ENCODE measurements at places on chromosomes 1 and 21. TPM values are rescaled to one million over a fixed set of nuclear protein-coding genes. Genes with fewer than 3 reads are reported as not detected.
A peak's percentile ranks its signal among the peaks of the same experiment; 100 is the strongest.

FAM151A gene
- total RNA-seq, result not detected

ARHGEF10L gene
- total RNA-seq, result not detected

SYT6 gene
- not detected for total RNA-seq

SERPINC1 gene
- total RNA-seq, result not detected

NHLH1 gene
- total RNA-seq, result 0.17 TPM

HSD11B1 gene
- total RNA-seq, result 4.0 TPM

THEM5 gene
- total RNA-seq, result 0.89 TPM

OPN3 gene
- 3.7 TPM for total RNA-seq

SPRR5 gene
- not detected for total RNA-seq

PLCH2 gene
- 39.3 TPM for total RNA-seq

FMN2 gene
- total RNA-seq, result not detected

ACKR1 gene
- total RNA-seq, result not detected

C1orf87 gene
- not detected for total RNA-seq

LYST gene
- 24.5 TPM for total RNA-seq

HRNR gene
- total RNA-seq, result not detected

DNA sequence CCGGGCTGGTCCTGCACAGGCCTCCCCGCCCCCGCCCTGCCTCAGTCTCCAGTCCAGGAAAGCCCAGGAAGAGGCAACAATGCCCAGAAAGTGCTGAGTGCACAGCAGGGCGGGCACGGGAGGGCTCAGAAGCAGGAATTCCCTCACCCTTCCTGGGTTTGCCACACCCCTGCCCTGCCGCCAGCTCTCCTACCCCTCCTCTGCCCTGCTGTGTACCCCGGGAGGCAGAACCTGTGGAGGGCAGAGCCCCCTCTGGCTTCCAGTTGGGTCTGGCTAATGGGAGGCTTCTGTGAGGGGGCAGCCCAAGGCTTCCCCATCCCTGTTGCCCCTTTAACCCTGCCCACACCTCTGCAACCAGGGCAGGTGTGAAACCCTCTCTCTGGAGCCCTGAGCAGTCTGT is 47.5 kb upstream of the CSF3R start:
- H3K36me3 ChIP-seq, result no peaks in the 10 kb centered on the region
- no peaks in the 10 kb centered on the region for H3K4me1 ChIP-seq
- no peak overlapping the region for H3K4me3 ChIP-seq
- DNase-seq, result no peak

GRCh38 chr1:112000048-112000447 is 10.6 kb upstream of the KCND3 start:
- no peaks in the 10 kb centered on the region for H3K4me1 ChIP-seq
- DNase-seq, result no peak
- peaks cover 64% of the 10 kb centered on the region for H3K27me3 ChIP-seq

- no peak for DNase-seq
- no peaks in the 10 kb centered on the region for H3K4me1 ChIP-seq
- H3K27ac ChIP-seq, result no peak overlapping the region
- H3K27me3 ChIP-seq, result no peaks in the 10 kb centered on the region
- H3K4me3 ChIP-seq, result no peak overlapping the region
These were observed 529.2 kb downstream of the USP25 start for GRCh38 chr21:16258844-16259611.

DNA sequence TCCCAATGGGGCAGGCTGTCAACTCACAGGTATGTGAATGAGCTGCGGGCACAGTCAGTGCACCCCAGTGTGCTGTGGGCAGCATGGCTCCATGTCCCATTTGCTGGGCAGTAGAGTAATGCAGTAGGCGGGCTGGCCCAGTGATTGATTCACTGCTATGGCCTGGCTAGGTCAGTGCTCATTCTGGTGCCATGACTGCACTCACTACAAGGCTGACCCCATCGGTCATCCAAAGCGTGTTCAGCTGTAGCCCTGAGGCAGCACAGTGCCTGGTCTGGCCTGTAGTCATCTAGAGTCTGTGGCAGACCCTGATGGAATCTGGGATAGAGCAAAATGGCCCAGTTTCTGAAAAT is 7.4 kb downstream of the HYI start:
- H3K4me3 ChIP-seq, result no peak overlapping the region
- H3K36me3 ChIP-seq, result peaks cover 13% of the 10 kb centered on the region
- no peaks in the 10 kb centered on the region for H3K27me3 ChIP-seq
- peaks cover 8% of the 10 kb centered on the region for H3K4me1 ChIP-seq
- H3K27ac ChIP-seq, result peak overlapping the region; percentile 6

DNA sequence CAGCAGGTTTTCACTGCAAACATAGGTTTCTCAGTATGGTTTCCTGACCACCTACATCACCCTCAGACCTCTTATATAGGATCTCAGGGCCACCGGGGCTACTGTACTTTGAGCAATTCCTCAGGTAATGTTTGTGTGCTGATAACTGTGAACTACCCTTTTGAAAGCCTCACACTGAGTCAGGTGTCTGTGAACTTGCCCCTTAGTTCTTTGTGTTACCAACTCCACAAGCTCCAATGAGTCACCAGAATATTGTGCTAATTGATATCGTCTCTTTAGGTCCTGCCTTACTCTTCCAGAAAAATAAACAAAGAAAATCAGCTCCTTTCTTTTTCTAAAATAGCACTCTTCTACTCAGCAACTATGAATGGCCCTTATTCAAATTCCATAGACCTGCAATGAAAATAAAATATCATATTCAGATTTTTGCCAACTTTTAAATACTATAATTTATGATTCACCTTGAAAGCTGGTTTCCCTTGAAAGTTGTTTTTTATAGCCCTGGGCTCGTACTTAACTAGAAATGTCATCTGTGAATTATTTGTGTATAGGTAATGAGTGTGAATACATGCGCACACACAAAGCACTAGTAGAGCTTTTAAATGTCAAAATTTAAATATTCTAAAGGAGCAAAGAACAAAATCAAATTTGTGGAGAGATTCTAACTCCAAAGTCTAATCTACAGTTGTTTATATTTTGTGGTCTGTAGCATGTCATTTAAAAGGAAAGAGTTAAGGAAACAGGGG is 88.1 kb upstream of the WARS2 start:
- no peaks in the 10 kb centered on the region for H3K27me3 ChIP-seq
- no peaks in the 10 kb centered on the region for H3K36me3 ChIP-seq
- no peak for DNase-seq
- no peak overlapping the region for H3K27ac ChIP-seq

DNA sequence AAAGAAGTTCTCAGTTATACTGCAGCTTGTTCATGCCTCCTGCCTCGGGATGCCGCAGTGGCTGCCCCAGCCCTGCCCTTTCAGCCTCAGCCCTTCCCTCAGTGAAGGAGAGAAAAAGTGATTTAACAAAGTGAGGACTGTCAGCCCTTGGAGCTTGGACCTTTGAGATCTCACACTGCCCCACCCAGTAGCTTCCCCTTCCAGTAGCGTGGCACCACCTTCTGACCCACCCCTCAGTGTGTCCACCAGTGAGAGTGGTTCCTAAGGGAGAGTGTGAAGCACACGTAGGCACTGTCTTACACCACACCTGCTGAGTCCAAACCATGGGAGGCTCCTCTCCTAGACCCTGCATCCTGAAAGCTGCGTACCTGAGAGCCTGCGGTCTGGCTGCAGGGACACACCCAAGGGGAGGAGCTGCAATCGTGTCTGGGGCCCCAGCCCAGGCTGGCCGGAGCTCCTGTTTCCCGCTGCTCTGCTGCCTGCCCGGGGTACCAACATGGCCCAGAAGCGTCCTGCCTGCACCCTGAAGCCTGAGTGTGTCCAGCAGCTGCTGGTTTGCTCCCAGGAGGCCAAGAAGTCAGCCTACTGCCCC is at the start of gene CDA:
TSS of gene CDA (plus strand) at position 464 of the 592 bp plus-strand sequence. CDS start at position 497, 33 bp downstream.
- H3K27ac ChIP-seq, result no peak within 1 kb of the TSS
- H3K4me1 ChIP-seq, result peaks cover 2% of the 10 kb centered on the region
- H3K36me3 ChIP-seq, result peaks cover 9% of the 10 kb centered on the region
- no peak for DNase-seq
- H3K27me3 ChIP-seq, result peaks cover 69% of the 10 kb centered on the region

DNA sequence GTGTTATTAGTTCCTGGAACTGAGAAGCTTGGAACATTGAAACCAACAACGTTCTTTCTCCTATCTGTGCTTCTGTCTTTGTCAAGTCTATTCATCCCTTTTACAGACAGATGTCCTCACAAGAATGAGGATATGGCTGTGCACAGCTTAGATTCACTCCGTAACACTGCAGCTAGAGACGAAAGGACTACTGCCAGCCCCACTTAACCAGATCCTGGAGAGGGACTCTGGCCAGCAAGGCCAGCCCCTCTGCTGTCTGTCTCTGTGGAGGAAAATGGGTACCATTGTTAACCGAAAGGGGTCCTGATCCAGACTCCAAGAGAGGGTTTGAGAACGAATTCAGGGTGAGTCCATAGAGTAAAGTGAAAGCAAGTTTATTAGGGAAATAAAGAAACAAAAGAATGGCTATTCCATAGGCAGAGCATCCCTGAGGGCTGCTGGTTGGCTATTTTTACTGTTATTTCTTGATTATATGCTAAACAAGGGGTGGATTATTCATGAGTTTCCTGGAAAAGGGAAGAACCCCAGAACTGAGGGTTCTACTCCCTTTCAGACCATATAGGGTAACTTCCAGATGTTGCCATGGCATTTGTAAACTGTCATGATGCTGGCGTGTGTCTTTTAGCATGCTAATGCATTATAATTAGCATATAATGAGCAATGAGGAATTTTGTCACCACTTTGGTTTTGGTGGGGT is 17.4 kb upstream of the USP24 start:
- peaks cover 6% of the 10 kb centered on the region for H3K4me1 ChIP-seq
- DNase-seq, result no peak
- no peak overlapping the region for H3K27ac ChIP-seq
- H3K36me3 ChIP-seq, result peaks cover 2% of the 10 kb centered on the region
- H3K4me3 ChIP-seq, result no peak overlapping the region
- peaks cover 25% of the 10 kb centered on the region for H3K27me3 ChIP-seq

DNA sequence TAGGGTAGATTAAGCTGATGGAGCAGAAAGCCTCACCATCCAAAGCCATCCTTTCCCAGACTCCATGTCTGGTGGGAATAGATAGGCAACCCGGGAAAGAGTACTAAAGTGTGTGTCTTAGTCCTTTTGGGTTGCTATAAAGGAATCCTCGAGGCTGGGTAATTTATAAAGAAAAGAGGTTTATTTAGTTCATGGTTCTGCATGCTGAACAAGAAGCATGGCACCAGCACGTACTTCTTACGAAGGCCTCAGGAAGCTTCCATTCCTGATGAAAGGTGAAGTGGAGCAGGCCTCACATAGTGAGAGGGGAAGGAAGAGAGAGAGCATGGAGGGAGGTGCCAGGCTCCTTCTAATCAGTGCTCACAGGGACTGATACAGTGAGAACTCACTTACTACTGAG is 6.2 kb upstream of the SLC37A1 start:
- no peak overlapping the region for H3K27ac ChIP-seq
- H3K27me3 ChIP-seq, result no peaks in the 10 kb centered on the region
- H3K4me3 ChIP-seq, result no peak overlapping the region
- no peak for DNase-seq

DNA sequence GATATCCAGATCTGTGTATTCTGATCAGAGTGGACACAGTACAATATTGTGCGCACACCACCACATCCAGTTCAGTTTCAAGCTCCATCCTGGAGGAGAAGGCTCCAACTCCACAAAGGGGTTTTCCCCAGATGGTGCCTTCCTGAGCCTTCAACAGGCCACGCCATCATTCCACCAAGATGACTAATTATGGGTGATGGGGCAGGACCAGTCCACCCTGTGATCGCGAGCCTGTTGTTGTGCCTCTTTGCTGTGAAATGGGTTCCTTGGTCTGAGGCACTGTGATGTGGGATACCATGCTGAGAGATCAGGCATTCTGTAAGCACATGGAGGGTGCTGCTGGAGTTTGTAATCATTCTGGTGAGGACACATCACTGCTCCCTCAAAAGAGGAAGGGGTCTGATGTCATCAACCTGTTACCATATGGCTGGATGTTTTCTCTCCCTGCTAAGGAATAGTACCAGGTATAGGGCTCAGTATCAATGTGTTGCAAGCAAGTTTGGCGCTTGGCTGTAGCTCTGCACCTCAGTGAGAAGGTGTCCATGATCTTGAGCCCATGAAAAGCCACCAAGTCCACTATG is 6.7 kb upstream of the SH2D2A start:
- H3K4me3 ChIP-seq, result no peak overlapping the region
- no peak for DNase-seq
- H3K27me3 ChIP-seq, result peaks cover 2% of the 10 kb centered on the region
- H3K36me3 ChIP-seq, result no peaks in the 10 kb centered on the region
- H3K27ac ChIP-seq, result no peak overlapping the region

- peaks cover 8% of the 10 kb centered on the region for H3K4me1 ChIP-seq
- no peak overlapping the region for H3K27ac ChIP-seq
- DNase-seq, result no peak
- H3K36me3 ChIP-seq, result peaks cover under 1% of the 10 kb centered on the region
- no peak overlapping the region for H3K4me3 ChIP-seq
These were observed 16.1 kb downstream of the CNR2 start for GRCh38 chr1:23897083-23897482.

DNA sequence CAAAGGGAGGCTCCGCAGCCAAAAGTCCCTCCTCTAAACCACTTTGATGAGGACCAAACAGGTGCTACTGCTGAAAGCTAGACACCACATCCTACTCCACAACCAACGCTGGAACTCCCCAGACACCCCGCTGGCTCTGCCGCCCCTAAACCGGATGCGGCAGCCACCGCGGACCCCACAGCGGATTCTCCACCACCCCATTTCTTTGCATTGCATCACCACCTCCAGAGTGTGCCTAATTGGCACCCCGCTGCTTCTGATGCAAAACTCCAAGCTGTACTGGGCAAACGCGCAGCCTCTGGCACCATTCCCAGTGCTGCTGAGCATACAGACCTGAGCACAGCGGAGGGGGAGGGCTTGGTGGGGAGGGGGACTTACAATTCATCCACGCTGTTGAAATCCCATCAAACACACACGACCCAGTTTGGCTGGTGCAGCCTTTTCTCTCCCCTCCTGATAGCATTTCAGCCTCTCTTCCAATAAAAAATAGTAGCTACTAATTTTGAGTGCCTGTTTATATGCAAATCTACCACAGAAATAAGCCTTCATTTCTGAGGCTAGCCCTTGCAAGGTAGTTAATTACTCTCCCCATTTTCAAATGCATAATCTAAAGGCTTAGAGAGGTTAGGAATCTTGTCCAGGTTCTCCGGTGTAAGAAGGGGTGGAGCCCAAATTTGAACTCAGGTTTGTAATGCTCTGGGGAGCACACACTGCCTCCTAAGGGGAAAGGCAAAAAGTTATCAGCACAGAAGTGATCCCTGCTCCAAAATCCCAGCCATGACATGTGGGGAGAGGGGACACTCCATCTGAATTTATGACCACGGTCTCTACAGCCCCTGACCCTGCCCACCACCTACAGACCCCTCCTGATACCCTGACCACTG is 12.2 kb upstream of the RGS16 start:
- H3K4me1 ChIP-seq, result peaks cover 35% of the 10 kb centered on the region
- H3K36me3 ChIP-seq, result no peaks in the 10 kb centered on the region
- DNase-seq, result peak; percentile 82
- H3K27ac ChIP-seq, result peak overlapping the region; percentile 94

GRCh38 chr1:154742606-154743005 is 127.5 kb downstream of the KCNN3 start:
- H3K4me1 ChIP-seq, result peaks cover 31% of the 10 kb centered on the region
- peaks cover 3% of the 10 kb centered on the region for H3K36me3 ChIP-seq
- H3K27me3 ChIP-seq, result peaks cover 43% of the 10 kb centered on the region
- H3K4me3 ChIP-seq, result no peak overlapping the region
- DNase-seq, result no peak

GRCh38 chr1:145951526-145951925 is 6.3 kb downstream of the LIX1L start:
- H3K4me3 ChIP-seq, result no peak overlapping the region
- H3K27me3 ChIP-seq, result no peaks in the 10 kb centered on the region
- H3K4me1 ChIP-seq, result peaks cover 62% of the 10 kb centered on the region
- peaks cover 4% of the 10 kb centered on the region for H3K36me3 ChIP-seq
